ENCODE measurements at places on chromosomes 2 and 18.

DNA sequence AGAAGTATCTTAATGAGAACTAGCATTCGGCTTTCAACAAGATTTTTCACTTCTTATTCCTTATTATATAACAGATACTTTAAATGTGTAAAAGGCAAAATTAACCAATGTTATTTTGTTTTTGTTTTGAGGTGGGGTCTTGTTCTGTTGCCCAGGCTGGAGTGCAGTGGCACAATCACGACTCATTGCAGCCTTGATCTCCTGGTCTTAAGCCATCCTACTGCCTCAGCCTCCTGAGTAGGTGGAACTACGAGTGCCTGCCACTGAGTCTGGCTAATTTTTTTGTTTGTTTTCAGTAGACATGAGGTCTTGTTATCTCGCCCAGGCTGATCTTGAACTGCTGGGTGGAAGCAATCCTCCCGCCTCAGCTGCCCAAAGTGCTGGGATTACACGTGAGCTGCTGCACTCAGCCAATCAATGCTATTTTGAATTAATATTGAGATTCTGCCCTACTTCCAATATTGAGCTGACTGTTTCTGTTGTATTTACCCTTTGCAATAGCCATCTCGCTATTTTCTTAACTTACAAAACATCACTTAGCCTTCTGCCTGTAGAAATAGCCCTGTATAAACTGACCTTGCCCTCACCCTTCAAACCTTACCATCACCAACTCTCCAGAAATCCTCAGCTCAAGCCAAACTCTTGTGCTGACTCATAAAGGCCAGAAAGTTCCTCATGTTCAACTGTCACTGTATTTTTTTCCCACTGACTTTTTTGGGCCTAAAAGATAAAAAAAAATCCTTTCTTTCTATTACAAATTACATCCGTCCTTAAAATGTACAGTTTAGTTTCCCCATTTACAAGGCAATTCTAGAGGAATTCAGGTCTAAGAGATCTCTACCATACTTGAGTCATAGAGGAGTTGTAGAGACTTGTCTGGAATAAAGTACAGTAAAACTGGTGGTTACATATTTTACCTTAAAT, 94.3 kb downstream of the OLA1 start:
- DNase-seq = no peak

DNA sequence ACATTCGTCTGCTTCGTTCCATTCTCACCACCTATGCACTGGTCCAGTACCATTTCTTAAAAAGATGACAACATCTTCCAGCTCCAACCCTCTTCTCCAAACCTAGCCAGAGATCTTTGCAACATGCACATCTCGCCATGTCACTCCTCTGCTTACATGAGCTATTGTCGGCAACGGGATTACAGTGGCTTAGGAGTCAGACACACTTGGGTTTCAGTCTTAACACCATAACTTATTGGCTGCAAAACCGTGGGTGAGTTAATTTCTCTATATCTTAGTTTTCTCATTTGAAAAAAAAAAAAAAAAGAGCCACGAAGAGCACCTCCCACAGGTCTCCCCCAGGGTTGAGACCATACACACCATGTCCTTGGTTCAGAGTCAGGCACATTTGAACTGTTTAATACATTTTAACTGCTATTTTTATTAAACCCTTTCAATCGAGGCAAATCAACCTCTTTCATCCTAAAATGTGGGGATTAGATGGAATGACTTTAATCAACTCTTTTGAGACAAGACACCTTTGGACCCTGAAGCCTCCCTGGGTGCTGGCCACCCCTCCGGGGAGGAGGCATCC, 889 bp downstream of the ANKRD29 start:
- DNase-seq = no peak

GRCh38 chr2:5839550-5839949, 147.4 kb downstream of the SOX11 start:
- DNase-seq = no peak

DNA sequence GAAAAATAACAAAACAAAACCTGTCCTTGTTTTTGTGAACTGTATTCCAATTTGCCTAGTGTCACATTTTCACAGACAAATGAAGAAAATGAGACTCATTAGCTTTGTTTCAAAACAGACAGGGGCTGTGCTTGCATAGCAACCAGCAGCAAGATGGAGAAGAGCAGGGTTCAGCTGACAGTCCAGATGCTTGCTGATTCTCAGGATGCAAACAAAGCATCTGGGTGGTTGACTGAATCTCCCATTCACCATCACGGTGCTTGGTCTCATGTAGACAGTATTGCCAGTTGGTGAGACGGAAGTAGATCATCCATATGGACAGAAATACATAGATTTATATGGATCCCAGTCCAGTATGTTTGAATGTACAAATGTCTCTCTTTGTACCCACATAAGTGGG, 326.8 kb downstream of the CCDC85A start:
- DNase-seq = no peak

DNA sequence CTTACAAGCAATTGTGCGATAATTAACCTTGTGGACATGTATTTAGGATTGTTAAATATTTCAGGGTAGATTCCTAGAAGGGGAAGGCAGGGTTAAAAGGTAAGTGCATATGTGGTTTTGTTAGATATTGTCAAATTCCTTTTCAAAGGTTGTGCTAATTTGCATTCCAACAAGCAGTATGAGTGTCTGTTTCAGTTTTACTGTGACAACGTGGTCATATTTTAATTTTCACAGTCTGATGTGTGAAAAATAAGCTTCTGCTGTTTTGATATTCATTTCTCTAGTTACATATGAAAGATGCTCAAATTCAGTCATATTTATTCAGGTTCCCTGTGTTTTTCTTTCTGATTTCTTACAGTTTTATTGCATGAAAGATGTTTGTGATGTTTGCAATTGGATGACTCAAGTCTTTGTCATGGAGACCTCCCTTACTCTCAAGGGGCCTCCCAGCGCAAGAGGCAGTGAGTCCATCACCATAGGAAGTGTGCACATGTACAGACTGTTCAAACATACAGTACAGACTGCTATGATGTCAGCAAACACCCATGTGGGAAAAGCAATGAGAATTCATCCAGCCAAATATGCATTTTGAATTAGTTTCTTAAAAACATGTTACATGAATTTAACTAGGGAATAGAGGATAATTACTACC, 310.8 kb downstream of the GALR1 start:
- DNase-seq = no peak

GRCh38 chr2:8722986-8723385, 41.1 kb downstream of the ID2 start:
- DNase-seq = no peak

GRCh38 chr2:216057688-216058193, 23.9 kb downstream of the PECR start:
- DNase-seq = peak; percentile 35

DNA sequence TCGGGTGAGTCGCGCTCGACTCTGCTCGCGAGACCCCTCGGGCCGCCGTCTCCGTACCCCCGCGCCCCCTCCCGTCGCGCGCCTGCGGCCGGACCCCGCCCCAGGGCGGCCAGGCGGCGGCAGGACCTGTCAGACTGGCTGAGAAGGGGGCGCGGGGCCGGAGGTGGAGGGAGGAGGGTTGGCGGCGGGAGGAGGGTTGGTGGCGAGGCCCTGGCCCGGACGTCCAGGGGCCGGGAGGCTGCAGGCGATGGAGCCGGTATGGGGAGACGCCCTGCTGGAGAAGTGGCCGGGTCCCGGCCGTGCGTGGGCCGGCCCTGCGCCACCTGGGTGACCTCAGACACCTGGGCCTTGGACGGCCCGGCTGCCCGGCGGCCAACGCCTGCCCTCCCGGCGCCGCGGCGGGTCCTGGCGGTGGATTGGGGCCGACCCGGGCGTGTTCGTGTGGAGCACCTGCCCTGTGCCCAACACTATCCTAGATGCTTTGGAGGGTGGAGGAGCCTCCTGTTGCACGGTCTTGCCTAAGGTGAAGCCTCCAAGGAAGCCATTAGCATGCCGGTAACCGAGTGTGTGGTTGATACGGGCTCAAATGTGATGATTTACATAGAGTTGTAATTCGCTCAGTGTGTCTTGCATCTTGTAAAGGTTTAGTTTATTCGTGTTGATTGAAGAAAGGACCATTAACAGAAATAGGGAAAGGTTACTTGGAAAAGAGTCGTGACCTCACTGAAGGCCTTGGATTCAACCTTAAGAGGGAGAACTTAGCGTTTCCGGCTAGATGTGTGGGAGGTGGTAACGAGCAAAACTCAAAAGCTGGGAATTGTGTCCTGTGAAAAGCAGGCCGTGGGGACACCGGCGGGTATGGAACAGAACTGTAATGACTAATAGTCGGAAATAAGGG, 550 bp downstream of the MYL12B start:
- DNase-seq = peak; percentile 25

- DNase-seq = no peak
Measured at GRCh38 chr18:68817584-68817983, 19.7 kb downstream of the CCDC102B start.

DNA sequence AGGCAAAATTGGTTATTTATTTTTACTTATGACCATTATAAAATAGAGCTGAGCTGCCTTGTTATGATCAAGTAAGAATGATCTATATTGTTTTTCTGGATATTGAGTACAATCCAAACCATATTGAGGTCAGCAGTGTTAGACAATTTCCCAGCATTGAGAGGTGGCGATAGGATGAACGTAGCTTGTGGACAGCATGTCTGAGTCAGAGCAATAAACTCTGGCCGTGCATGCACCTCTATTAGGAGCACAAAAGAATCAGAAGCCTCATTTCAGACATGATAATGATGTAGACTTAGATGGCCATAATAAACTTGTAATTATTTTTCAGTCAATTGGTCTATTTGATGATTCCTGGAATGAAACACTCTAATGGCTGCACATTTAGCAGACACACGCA, 491.6 kb downstream of the RIT2 start:
- no peak for DNase-seq

DNA sequence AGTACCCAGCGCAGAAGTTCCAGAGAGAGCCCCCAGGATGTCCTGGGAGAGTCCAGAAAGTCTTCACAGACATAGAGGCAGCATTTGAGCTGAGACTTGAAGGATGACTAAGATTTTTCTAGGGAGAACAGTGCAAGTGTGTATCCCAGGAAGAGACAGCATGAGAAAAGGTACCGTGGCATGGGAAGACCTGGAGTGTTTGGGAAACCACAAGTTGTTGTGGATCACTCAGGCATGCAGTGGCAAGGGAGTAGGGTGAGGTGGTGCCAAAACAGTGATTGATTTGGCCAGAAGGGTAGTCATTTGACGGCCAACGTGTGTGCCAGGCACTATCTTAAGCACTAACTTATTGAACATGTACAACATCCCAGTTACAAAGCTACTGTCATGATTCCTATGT, 24.5 kb upstream of the KCNK3 start:
- no peak for DNase-seq

DNA sequence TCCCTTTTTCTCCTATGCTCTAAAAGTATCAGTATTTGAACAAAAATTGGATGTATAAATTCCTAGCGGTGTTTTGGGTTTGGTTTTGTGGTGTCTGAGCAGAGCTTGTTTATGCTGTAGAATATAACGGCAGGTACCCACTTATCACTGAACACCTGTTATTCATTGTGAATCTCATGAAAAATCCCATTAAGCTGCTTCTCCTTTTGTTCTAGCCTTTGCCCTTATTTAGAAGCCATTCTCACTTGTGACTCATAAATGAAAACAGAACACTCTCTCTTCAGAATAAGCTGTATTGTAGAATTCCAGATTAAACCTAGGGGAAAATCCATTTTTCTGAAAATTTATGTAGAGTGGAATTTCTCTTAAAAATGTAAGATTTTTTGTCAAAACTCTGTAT, 104.0 kb downstream of the PRPF40A start:
- DNase-seq = no peak

GRCh38 chr2:227511239-227511930, 39.4 kb downstream of the AGFG1 start:
- DNase-seq = no peak

- DNase-seq = no peak
Measured at GRCh38 chr18:3688690-3689089, 238.7 kb downstream of the TGIF1 start.

GRCh38 chr2:220341014-220341413, 713.6 kb downstream of the SLC4A3 start:
- no peak for DNase-seq

GRCh38 chr2:67075056-67075455, 322.1 kb upstream of the ETAA1 start:
- no peak for DNase-seq

DNA sequence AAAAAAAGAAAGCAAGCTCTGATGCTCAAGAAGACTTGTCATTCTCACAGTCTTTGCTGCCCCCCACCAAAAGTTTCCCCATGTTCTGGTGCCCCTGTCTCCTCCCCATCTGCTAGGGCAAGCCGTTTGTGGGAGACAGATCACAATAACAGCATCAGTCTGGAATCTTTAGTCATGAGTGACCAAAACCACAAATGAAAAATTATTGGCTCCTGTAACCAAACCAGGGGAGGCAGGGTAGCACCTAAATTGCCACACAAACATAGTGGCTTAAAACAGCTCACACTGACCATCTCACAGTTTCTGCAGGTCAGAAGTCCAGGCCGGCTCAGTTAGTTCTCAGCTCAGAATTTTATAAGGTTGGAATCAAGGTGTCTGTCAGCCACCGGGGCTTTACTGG, 9.1 kb upstream of the B3GNT7 start:
- DNase-seq = no peak

DNA sequence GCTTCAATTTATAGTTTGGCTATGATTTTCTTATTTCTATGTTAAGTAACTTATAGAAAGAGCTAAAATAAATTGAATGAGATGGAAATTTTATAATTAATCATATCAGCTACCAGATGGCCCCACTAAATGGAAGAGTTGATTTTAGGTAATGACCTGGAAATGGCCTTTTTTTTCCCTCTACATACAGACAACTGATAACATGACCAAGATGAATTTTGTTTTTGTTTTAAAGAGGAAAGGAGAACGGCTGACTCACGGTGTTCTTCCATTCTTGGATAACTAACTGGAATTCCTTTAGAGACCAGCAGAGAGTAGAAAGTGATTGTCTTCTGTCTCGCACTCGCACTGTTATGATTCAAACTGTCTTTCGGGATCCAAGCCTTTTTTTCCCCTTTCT, 91.0 kb downstream of the TMEM185B start:
- DNase-seq = no peak

Measured in GM12892 (cell line).